ENCODE measurements at places on chromosomes 4 and X. TPM values are rescaled to one million over a fixed set of nuclear protein-coding genes. Genes with fewer than 3 reads are reported as not detected.

DNA sequence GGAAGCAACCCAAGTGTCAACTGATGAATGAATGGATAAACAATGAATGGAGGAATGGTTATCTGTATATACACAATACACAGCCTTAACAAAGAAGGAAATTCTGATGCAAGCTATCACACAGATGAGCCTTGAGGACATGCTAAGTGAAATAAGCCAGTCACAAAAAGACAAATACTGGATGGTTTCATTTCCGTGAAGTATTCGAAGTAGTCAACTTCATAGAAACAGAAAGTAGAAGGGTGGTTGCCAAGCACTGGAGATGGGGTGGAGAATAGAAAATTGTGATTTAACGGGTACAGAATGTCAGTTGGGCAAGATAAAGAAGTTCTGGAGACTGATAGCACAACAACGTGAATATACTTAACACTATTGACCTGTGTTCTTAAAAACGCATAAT lies 28.2 kb downstream of the CENPU start:
- no peaks in the 10 kb centered on the region for H3K4me1 ChIP-seq
- no peak for DNase-seq
- no peaks in the 10 kb centered on the region for H3K27me3 ChIP-seq
- H3K4me3 ChIP-seq: no peak overlapping the region

- DNase-seq: no peak
- H3K27me3 ChIP-seq: no peaks in the 10 kb centered on the region
- no peak overlapping the region for H3K27ac ChIP-seq
- H3K4me1 ChIP-seq: no peaks in the 10 kb centered on the region
- H3K36me3 ChIP-seq: no peaks in the 10 kb centered on the region
Observed at GRCh38 chr4:64903986-64904385, 494.7 kb upstream of the TECRL start.

GRCh38 chr4:141914746-141915145 lies 278.4 kb downstream of the IL15 start:
- H3K27ac ChIP-seq: no peak overlapping the region
- DNase-seq: no peak
- H3K27me3 ChIP-seq: no peaks in the 10 kb centered on the region
- no peaks in the 10 kb centered on the region for H3K4me1 ChIP-seq
- H3K4me3 ChIP-seq: no peak overlapping the region

GRCh38 chr4:162015090-162015489 lies 148.7 kb downstream of the FSTL5 start:
- H3K27ac ChIP-seq: no peak overlapping the region
- no peak overlapping the region for H3K4me3 ChIP-seq
- no peaks in the 10 kb centered on the region for H3K27me3 ChIP-seq
- H3K36me3 ChIP-seq: no peaks in the 10 kb centered on the region
- no peaks in the 10 kb centered on the region for H3K4me1 ChIP-seq

GRCh38 chr4:69713593-69713992 lies 46.8 kb downstream of the SULT1B1 start:
- no peaks in the 10 kb centered on the region for H3K27me3 ChIP-seq
- no peaks in the 10 kb centered on the region for H3K36me3 ChIP-seq
- H3K4me3 ChIP-seq: no peak overlapping the region

- no peak for DNase-seq
- H3K27me3 ChIP-seq: no peaks in the 10 kb centered on the region
- no peak overlapping the region for H3K27ac ChIP-seq
- H3K36me3 ChIP-seq: peaks cover 11% of the 10 kb centered on the region
Observed at GRCh38 chr4:121688701-121689100, 8.1 kb downstream of the ANXA5 start.

DNA sequence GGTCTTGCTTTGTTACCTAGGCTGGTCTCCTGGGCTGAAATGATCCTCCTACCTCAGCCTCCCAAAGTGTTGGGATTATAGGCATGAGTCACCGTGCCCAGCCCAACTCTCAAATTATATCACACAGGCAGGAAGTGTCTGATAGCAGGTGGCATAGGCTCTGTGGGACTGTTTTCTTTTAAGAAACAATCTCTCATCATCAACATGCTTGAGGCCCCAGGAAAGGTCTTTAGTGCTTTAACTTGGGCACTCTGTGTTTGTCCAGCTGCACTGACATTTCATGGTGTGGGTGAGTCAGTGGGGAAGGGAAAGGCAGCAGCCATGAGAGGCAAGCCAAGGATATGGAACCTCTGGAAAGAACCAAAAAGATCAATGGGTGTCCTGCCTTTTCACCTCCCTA lies 88.1 kb upstream of the TSPAN5 start:
- no peaks in the 10 kb centered on the region for H3K27me3 ChIP-seq
- H3K4me1 ChIP-seq: peaks cover 13% of the 10 kb centered on the region
- no peak overlapping the region for H3K4me3 ChIP-seq
- no peak for DNase-seq

- DNase-seq: no peak
- no peak overlapping the region for H3K4me3 ChIP-seq
- H3K27ac ChIP-seq: no peak overlapping the region
- no peaks in the 10 kb centered on the region for H3K4me1 ChIP-seq
- no peaks in the 10 kb centered on the region for H3K36me3 ChIP-seq
Observed at GRCh38 chrX:12672367-12673106, 118.7 kb upstream of the PRPS2 start.

DNA sequence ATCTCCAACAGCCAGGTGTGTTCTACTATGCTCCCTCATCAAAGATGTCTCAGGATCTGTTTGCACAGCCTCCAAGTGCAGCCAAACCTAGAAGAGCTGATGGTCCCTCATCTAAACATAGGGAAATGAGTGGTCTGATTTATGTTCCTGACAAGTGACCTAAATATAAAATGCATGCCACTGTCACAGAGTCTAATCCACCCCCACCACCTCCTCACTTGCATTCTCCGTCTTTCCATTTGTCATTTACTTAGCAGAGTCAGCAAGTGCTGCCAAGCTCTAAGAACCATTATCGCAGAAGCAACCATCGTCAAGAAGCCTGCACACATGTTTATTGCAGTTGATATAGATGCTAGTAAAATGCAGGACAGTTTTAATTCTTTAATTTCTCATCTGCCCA lies 33.1 kb upstream of the VCX3A start:
- no peak for DNase-seq
- no peaks in the 10 kb centered on the region for H3K36me3 ChIP-seq
- H3K4me3 ChIP-seq: no peak overlapping the region
- no peak overlapping the region for H3K27ac ChIP-seq
- H3K4me1 ChIP-seq: no peaks in the 10 kb centered on the region

DNA sequence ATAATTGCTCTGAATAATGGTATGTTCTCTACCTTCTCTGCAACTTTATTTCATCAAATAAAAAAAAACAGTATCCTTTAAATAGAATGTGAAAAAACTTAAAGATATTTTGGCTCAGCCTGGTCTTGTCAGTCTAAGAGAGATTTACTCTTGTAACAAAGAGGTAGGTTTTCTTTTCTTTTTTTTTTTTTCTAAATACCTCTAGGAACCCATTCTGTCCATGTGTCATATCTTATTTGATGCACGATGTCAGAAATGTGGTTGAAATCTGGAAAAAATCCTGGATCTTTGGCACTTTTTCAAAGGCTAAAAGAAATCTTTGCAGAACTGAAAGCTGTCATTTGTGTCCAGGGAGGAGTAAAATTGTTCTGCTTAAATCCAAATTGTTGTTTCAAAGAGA lies 17.3 kb upstream of the FGF5 start:
- DNase-seq: no peak
- H3K27ac ChIP-seq: no peak overlapping the region
- H3K4me3 ChIP-seq: no peak overlapping the region
- no peaks in the 10 kb centered on the region for H3K4me1 ChIP-seq
- peaks cover 24% of the 10 kb centered on the region for H3K27me3 ChIP-seq
- no peaks in the 10 kb centered on the region for H3K36me3 ChIP-seq

DNA sequence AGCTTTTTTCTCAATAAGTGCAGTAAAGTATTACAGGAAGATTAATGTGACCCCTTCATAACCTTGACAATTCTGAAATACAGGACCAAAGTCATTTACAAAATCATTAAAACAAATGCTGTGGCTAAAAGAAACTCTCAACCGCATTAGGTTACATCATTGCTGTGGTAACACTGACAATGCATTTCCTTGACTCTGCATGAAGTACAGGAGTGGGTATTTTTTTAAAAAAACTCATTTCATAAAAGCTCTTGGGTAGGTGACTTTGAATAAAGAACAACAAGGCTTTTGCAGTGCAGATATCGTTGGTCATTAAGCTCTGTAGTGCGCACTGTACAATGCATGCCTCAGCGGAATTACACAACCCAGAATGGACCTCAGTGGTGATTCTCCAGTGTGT lies 23.4 kb upstream of the XK start:
- no peaks in the 10 kb centered on the region for H3K4me1 ChIP-seq

DNA sequence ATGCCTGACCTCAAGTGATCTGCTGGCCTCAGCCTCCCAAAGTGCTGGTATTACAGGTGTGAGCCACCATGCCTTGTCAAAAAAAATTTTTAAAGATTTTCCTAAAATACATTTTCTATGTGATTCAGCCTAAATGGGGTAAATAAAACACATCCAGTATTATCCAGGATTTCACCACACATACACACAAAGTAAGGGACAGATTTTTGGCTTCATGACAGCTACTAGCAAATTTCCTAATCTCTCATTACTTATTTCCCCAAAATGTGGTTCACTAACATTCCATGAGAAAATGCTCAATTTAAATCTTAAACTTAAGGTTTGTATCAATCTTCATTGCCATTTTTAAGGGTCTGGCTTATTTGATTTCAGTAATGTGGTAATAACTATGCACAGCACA lies 348.5 kb upstream of the INTU start:
- H3K4me1 ChIP-seq: no peaks in the 10 kb centered on the region
- DNase-seq: no peak
- H3K27ac ChIP-seq: no peak overlapping the region
- H3K27me3 ChIP-seq: no peaks in the 10 kb centered on the region

DNA sequence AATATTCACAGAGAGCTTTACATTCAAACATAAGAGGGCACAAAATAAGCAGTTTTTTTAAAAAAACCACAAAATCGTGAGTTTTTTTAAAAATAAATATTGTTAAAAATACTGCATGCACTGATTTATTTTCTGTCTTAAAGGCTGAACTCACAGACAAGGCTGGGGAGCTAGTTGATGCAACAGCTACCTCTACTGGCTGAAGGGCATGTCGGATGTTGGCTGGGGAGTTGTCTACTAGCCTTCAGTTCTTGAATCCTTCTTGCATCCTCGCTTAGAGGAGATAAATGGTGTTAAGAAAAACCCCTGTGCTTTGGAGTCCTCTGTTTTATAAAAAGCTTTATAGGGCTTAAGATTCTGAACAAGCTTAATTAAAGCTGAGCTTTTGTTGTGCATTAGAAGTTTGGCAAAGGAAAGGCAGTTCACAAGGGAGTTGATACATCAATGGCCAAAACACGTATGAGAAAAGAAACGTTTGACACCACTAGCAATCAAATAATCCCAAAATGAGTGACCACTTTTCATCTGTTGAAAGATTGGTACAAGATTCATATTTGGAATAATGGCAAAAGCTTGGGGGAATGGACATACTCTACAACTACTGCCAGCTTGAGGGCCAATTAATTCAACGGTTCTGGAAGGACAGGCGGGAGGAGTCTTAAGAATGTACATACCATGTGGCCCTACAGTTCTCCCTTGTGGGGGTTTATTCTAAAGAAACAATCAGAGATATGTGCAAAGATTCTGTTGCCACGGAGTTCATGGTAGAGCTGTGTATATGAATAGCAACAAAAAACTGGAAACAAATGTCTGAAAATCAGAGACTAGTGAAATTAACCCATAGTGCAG lies 94.7 kb downstream of the SEL1L3 start:
- DNase-seq: peak; percentile 37
- no peaks in the 10 kb centered on the region for H3K27me3 ChIP-seq
- no peak overlapping the region for H3K27ac ChIP-seq
- H3K36me3 ChIP-seq: peaks cover 7% of the 10 kb centered on the region
- H3K4me3 ChIP-seq: no peak overlapping the region
- no peaks in the 10 kb centered on the region for H3K4me1 ChIP-seq

Gene RIBC1
- 0.61 TPM for total RNA-seq

Gene MTNR1A
- total RNA-seq: 0.84 TPM

Gene GAGE1
- 0.17 TPM for total RNA-seq

Gene TCEAL2
- total RNA-seq: not detected

Measured in HCT116 (cell line).